ENCODE measurements at places on chromosomes 7 and 10.

DNA sequence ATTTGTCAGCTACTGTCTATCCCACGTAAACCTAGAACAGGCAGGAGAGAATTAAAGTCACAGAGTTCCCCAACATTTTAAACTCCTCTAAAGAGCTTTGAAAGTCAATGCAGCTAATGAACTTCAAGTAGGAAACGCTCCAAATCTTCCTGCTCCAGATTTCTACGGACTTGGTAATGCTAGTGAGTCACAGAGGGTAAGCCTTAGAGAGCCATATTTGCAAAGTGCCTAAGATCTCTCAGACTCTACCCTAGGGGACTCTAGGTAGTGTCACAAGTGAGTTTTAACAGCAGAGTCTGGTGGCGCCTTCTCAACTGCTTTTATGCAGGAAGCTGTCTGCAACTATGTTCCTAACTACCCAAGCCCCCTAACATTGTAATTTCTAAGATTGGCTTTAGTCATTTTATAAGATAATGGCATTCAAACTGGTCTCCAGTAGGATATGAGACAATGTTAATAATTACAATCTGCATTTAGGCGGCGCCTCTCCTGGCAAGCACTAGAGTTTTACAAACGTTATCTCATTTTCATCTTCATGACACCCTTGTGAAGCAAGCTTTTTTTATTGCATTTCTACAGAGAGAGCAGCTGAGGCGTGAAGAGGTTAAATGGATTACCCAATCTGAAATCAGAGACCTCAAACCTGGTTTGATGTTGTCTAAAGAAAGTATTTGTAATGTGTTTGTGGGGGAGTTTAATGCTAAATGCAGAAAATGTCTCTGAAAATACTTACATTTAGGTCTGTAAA, 22.0 kb upstream of the FZD1 start:
- DNase-seq = no peak

DNA sequence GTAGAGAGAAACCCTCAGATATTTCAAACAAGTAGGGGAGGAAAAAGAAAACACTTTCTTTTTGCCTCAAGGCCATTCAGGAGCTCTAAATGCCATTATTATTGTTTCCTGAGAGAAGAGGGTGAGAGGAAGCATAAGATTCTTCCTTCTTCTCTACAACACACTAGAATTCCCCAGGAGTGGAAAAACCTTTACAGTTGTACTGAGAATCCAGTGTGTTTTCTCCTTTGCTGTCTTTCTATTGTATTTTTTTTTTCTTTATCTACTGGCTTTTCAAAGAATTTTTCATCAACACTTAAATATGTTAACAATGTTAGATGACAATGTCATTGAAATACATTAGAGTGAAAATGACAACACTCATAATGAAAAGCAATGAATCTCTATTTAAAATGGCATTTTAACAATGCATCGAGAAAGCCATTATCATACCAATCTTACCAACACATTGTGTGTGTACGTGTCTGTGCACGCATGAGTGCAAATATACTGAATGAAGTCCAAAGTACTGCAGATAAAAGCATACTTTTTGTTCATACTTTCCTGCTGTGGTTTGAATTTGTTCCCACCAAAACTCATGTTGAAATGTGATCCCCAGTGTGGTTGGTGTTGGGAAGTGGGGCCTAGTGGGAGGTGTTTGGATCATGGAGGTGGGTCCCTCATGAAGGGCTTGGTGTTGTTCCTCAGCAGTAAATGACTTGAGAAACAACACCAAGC, 24.2 kb upstream of the MACC1 start:
- no peak for DNase-seq

GRCh38 chr10:89838044-89838615, 136.7 kb downstream of the KIF20B start:
- no peak for DNase-seq

DNA sequence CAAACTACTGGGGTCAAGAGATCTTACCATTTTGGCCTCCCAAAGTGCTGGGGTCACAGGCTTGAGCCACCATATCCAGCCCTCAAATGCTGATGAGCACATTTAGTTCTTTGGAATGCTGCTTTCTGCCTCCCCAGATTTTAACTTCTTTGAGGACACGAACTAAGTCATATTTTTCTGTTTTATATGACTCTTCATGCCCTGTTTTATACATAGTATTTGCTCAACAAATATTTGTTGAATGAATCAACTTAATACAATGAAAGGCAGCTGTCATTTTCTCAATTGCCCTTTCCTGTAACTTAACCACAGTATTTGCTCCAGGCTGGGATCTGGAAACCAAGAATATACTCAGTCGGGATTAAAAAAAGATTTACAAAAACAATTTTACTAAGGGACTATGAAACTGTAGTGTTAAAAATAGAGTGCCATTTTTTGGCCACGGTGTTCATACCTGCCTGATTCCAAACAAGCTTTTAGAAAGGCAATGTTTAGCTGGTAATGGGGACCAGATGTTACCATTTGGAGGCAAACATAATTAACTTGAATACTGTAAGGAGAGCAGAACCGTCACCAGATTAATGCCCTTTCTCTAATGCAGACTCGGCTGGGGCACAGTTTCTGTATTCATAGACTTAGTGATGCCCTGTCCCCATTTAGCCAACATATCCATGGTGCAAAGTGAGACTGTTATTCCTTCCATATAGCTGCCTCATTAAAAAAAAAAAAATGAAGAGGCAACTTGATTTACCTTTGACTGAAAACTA, 117.6 kb downstream of the NRP1 start:
- DNase-seq = no peak

- DNase-seq = no peak
Observed at GRCh38 chr10:49070701-49071100, 44.6 kb downstream of the VSTM4 start.

DNA sequence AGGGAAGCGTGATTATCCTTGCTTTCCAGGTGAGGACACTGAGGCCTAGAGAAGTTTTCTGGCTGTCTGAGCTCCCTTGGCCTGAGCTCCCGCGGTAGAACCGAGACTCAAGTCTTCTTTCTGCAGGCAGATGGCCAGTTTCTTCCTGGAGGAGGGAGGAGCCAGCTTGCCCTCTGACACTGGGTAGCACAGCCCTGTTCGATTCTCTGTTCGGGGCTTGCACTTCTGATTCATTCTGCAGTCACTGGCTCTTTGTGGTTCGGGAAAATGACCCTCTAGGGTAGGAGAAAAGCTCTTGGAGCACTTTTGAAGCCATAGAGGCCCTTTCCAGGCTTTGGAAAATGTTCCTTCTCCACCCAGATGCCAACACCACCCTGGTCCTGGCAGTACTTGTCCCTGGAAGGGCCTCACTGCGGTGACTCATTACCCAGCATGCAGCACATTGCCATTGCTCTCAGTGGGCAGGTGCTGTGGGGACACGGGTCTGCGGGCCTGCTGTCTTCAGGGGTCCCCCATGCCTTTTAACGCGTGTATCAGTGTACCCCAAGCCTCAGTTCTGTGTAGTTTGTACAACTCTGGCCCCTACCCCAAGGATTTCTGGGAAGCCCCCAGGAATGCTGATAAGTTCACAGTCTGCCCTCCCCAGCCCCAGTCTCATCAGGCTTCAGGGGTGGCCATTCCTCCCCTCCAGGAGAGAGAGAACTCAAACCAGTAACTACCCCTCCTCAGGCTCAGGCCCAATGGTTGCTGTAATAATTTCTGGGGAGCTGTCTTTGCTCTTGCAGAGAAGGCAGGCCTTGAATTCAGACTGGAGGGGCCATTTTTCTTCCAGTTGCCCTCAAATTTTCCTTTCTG, 11.9 kb downstream of the CHST3 start:
- no peak for DNase-seq

- DNase-seq = no peak
Observed at GRCh38 chr10:47349516-47349915, 1.4 kb downstream of the RBP3 start.

DNA sequence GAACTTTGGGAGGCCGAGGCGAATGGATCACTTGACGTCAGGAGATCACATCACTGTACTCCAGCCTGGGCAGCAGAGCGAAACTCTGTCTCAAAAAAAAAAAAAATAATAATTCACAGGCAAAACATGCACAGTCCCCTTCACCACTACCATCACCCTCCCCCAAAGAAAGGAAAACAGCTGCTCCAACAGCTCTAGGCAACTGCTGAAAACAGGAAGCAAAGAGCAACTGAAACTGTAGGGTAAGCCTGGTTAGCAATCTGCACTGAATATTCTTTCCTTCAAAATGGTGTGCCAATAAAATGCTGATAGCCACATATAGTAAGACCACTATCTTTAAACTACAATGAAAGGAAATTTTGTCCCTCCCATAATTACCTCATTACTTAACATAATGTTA, 11.8 kb downstream of the NT5C2 start:
- no peak for DNase-seq
